ENCODE measurements at places on chromosomes 4 and X. TPM values are rescaled to one million over a fixed set of nuclear protein-coding genes. Genes with fewer than 3 reads are reported as not detected.

DNA sequence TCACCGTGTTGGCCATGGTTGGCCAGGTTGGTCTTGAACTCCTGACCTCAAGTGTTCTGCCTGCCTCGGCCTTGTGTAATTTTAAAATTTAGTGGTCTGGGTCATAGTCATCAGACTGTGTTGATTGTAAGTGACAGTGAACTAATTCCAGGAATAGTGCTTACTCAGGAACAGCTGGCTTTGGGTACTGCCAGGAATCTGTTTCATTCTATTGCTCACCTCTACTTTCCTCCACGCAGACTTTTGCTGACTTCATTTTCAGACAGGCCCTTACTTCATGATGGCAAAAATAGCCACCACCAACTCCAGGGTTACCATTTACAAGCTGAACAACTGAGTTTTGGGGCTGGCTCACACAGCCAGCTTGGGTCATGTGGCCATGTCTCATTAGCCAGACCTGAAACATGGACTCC, 54.6 kb downstream of the FNIP2 start:
- H3K4me1 ChIP-seq, result peaks cover 23% of the 10 kb centered on the region
- DNase-seq, result no peak
- H3K27ac ChIP-seq, result peak overlapping the region; percentile 32
- H3K27me3 ChIP-seq, result no peaks in the 10 kb centered on the region

DNA sequence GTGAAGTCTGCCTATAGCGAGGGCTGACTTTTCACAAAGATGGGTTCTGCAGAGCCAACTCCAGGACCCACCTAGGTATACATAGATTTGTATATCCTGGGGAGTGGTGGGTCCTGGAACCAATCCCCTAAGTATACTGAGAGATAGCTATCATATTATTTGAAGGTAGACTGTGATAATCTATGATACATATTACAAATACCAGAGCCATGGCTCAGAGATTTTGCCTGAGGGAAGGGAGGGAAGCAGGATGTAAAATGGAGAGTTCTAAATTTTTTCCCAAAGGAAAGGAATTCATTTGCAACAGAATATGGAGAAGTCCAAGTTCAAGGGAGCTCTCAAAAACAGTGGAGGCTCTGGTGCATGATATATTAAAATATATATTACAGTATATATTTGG, 7.2 kb downstream of the TCEAL3 start:
- no peaks in the 10 kb centered on the region for H3K36me3 ChIP-seq
- H3K4me1 ChIP-seq, result no peaks in the 10 kb centered on the region
- DNase-seq, result no peak
- H3K4me3 ChIP-seq, result no peak overlapping the region

DNA sequence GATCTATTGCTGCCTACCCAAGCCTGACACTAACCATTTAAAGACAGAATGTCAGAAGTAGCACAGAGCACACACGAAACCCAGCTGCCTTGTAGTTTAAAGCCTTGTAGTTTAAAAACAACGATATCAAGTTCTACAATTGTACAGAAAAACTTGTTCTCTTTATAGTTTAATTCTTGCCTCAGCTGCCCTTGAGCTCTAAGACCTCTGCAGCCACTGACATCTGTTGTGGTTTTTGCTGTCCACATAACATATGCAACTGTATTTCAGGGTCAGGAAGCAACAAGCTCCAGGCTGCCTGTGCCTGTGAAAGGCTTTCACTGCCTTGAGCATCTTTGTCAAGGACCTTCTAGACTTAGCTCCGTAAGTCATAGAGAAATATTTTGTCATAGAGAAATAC, 227.2 kb downstream of the SPCS3 start:
- DNase-seq, result no peak
- no peaks in the 10 kb centered on the region for H3K36me3 ChIP-seq
- H3K4me3 ChIP-seq, result no peak overlapping the region
- H3K4me1 ChIP-seq, result no peaks in the 10 kb centered on the region

DNA sequence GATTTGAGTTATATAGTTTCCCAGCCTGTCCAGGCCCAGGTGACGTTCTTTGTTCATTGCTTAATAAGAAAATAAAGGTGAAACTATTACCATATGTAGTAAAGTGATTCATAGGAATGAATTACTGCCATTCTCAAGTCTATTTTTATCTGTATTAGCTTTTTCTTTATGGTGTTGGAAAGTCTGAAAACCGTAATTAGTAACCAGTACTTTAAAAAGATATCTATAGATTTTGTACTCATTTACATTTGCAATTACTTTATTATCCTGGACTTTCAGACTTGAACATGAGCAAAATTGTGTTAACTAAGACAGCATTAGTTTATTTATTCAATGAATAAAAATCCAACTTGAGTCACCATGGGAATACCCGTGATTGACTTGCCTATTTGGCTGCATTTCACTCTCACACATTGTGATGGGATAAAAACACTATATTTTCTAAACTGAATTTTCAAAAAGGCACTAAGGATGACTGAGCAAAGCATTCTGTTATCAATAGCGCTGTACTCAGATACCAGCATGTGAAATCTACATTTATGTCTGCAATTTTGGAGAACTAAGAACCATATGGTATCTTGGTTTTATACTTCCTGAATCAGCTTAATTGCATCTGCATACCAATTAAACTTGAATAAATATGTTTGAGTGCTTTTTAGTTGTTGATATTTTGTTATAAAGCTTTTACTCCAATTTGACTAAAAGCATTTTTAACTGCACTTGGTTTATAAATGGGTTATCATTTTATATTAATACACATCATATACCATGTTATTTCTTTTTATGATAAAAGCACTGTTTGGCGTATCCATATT, 154.6 kb downstream of the CCSER1 start:
- no peaks in the 10 kb centered on the region for H3K36me3 ChIP-seq
- H3K27ac ChIP-seq, result no peak overlapping the region
- no peaks in the 10 kb centered on the region for H3K27me3 ChIP-seq

DNA sequence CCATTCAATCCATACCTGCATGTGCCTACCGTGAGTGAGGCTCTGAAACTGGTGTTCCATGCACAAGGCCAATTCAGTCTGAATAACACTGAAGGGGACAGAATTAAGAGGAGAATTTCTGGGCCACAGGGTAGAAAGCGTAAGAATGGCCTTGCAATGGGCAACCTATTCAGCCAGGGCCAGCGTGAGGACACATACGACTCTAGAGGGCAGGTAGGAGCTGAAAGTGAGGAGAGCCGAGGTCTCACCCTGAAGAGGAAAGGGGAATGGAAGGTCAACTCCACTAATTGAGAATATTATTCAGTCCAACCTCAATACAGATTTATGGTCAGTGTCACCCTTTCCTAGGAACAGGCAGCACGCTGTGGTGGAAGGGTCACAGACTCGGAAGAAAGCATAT, 202.2 kb downstream of the TRIML1 start:
- no peak overlapping the region for H3K4me3 ChIP-seq
- DNase-seq, result no peak
- H3K4me1 ChIP-seq, result no peaks in the 10 kb centered on the region
- H3K27me3 ChIP-seq, result no peaks in the 10 kb centered on the region
- H3K27ac ChIP-seq, result no peak overlapping the region

DNA sequence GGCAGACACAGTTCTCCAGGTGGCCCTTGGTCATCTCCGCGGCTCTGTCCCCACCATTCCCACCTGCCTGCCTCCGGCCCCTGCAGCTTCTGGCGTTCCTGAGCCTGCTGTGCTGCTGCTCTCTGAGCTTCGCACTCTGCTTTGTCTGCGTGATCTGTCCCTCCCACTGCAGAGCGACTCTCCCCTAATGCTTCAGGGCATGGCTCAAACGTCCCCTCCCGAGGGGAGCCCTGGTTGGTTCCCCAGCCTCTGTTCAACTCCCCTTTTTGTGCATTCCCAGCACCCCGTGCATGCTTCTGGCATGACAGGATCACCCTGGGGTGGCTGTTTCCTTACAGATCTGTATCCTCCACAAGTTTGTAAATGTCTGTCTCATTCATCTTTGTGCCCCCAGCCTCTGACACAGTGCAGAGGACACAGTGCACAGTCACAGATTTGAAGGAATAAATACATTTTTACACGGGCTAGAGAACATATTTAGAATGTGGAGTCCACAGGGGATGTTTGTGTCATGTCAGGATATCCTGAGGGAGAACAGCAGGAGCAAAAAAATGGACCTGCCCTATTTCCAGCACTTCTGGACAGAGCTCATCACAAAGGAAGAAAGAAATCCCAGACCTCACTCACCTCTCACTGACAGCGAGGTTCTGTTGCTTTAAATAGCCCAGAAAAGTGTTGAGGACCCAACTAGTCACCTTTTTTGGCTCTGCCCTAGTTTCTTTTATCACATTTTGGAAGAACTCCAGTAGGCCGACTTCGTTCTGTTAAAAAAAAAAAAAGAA, 72.6 kb downstream of the GATB start:
- no peak overlapping the region for H3K4me3 ChIP-seq
- DNase-seq, result peak; percentile 56
- no peak overlapping the region for H3K27ac ChIP-seq

DNA sequence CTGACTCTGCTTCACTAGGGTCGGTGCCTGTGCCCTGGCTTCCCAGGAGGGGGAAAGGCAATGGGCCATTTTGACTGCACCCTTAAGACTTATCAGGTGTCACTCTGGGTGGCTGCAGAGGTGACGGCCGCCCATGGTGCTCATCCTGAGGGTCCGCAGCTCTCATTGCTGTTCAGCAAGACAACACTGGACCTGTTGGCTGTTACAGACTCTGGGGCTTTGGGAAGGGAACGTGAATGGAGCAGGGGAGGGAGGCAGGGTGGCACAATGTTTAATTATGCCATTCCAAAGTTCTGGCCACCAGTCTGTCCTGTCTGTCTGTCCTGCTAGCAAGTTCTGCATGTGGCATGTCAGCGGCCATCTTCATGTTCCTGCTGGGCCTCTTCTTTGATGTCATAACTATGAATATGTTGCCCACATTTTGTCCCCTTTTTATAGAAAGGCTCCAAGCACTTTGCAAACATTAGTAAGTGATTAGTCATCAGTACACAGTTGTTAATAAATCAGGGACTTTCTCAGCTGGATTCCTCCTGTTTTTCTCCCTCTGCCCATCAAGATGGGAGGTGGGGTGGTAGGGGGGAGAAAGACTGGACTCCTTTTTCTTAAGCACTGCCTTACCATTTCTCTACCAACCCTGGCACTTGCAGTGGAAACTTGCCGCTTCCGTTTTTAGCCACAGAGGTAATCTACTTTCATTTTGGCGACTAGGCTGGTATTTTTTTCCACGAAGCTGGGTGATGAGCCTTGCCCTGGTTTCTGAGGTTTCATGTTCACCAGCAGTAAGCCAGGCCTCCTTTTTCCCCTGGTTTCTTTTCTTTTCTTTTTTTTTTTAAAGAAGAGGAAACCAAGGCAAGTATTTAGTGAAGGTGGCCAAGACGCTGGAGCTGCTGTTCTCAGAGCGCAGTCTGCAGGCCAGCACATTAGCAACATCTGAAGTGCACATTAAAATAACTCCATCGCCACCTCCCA, 88.6 kb upstream of the TRIM2 start:
- no peak overlapping the region for H3K4me3 ChIP-seq
- DNase-seq, result peak; percentile 13
- H3K36me3 ChIP-seq, result no peaks in the 10 kb centered on the region
- H3K27ac ChIP-seq, result peak overlapping the region; percentile 43

Gene CC2D2A
- 63.7 TPM for total RNA-seq

Gene ZNF711
- total RNA-seq, result 31.5 TPM

All from lung (tissue), 17 donors.